ENCODE measurements at places on chromosomes 7 and 10. TPM values are rescaled to one million over a fixed set of nuclear protein-coding genes. Genes with fewer than 3 reads are reported as not detected.

KCNMA1 gene
- 5.1 TPM for total RNA-seq

ELAPOR2 gene
- total RNA-seq, result 25.5 TPM

FAM3C gene
- 91.0 TPM for total RNA-seq

DENND2A gene
- 2.3 TPM for total RNA-seq

CYP2C18 gene
- total RNA-seq, result not detected

LAMB4 gene
- 3.2 TPM for total RNA-seq

WIPF3 gene
- total RNA-seq, result 1.2 TPM

CRHR2 gene
- 0.45 TPM for total RNA-seq

ADAM12 gene
- total RNA-seq, result 0.92 TPM

PODXL gene
- total RNA-seq, result 47.7 TPM

Measured in thyroid gland (tissue), 4 donors.